ENCODE measurements at places on chromosomes 5 and 9.

GRCh38 chr9:36832164-36832795, 201.8 kb downstream of the PAX5 start:
- DNase-seq, result no peak

DNA sequence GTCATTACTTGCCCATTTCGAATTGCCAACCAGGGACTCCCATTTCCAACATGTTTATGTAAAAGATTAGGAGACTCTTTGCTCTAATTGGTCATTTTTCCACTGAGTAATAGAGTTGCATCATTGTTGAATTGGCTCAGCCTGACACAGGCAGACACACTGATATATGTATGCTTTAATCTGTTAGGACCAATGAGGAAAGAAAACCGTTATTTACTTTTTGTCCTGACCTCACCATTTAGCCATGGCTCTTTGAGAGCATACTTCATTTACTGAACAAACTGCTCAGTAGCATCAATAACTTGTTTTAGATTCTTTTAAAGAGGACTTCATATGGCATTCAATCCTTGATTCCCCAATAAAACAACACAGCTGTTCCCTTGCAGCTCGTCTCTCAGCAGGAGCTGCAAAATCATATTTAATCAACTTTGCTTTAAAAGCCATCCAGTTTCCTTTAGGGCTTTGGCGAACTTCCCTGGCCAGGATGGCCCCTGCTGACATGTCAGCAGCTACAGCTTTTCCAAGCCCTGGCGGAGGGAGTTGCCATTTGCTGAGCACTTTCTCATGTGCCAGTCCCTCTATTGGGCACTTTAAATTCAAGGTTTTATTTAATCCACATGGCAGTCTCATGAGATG, 251.5 kb upstream of the TNC start:
- DNase-seq, result peak; percentile 51

DNA sequence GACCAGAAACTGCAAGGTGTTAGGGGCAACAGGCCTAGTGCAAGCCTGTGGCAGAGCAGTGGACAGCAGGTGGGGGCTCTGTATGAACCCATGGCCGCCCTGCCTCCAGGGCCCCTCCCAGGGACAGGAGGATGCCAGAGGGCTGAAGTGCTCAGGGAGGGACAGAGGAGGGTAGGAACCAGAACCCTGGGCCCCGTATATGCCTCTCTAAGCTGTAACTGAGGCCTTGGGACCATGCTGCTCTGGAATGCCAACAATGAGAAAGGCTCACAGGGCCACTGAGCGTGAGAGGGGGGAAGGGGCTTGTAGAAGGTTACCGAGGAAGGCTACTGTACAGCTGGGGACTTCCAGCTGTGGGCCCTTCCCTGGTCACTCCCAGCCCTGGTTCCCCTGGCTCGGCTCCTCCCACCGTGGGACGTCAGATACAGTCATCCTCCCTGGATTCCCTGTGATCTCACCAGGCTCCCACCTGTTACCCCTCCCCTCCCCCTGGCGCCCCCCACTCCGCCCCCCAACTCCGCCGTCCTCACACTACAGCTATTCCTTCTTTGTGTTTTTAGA, 21.1 kb downstream of the AQP7 start:
- DNase-seq, result no peak

DNA sequence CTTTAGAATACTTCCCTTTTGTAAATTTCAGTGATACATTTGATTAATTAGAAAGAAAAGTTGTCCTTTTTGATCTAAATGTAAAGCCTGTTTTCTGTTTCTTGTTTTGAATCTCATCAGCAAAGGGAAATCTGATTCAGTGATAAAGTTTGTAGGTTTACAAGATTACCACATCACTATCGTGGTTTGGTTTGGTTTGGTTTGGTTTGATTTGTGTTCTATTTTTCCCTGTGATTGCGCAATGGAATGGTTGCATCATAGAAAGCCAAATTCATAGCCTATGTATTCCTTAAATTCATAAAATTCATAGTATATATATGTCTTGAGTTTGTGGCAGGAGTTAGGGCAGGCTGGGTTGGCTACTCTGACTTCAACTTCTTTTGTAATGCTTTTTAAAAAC, 15.2 kb downstream of the SRFBP1 start:
- DNase-seq, result peak; percentile 45

DNA sequence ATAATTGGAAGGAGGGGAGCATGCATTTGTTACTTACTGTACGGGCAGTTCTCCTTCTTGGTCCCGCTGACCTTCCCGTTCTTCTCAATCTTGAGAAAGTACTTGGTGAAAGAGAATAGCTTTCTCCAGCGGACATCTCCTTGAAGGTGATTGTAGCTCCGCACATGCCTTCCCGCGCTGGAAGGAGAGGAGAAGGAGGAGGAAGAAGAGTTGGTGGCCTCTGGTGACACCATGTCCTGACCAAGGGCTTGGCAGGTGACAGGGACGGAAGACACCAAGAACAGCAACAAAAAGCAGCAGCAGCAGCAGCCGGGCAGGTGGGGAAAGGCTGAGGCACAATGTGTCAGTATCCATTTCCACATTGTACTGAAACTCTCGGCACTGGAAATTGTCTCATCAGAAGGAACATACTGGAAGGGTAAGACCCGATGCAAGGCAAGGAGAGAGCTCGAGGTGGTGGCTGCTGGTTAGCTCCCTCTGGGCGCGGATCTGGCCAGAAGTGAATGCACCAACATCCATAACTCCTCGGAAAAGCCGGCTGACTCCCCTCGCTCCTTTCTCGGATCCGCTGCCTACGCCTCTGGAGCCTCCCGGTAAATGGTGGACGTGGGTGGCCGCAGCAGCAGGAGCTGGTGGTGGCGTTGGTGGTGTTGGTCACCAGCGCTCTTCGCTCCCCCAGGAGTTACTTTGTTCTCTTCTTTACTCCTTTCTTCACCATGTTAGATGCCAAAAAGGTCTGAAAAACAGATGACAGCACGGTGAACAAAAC, 715 bp downstream of the FGF10 start:
- no peak for DNase-seq

DNA sequence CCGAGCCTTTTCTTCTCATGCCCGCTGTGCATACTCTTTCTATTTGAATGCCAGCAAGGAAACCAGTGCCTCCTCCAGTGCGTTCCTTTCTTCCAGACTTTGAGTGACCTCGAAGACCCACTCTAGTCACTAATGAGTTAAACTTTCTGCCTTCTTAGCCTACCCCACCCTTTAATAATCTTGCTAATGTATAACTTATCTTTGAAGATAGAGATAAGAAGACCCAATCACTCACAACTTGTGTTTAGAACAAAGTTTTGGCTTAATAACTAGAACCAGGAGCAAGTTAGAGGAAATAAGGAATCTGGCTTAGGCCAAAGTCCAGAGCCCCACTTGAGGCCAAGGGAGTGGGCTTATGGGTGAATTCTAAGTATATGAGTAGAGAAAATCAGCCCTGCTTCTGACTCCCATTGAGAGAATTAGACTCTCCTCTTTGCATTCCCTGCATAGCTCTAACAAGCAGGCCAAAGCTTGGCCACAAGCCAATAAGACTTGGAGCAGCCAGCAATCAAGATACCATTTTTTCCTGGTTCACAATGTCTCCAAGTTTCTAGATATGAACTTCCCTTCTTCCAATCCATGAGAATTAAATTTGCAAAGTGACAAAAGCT, 181.5 kb upstream of the PIK3R1 start:
- DNase-seq, result peak; percentile 59

- no peak for DNase-seq
These were observed 19.3 kb upstream of the SLC12A7 start for GRCh38 chr5:1131191-1131621.

DNA sequence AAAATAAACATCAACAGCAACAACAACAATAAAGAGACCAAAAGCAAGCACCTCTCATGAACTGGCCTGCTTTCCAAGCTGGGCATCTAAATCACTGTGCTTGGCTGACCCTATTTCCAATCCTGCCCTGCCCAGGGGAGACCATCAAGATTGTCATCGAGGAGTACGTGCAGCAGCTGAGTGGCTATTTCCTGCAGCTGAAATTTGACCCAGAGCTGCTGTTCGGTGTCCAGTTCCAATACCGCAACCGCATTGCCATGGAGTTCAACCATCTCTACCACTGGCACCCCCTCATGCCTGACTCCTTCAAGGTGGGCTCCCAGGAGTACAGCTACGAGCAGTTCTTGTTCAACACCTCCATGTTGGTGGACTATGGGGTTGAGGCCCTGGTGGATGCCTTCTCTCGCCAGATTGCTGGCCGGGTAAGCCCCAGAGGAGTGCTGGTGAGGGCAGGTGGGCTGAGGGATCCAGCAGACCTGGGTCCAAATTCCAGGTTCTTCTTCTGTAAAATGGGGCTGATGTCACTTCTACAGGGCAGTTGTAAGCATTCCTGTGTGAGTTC, 15.6 kb downstream of the PTGS1 start:
- no peak for DNase-seq

DNA sequence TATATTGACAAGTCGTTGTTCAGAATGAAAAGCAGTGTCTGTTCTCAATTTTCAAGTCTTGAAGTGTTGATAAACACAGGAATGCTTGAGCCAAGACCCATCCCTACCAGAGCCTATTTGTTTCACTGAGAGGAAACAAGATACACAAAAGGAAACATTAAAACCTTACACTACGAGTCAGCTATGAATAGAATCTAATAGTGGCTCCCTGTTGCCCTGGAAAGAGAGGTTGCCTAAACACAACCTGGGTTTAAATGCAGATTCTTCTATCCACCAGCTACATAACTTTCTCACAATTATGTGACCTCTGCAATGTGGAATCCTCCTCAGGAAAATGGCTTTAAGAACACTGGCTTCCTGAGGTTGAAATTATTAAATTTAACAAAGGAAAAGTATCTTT, 29.1 kb upstream of the BNC2 start:
- peak; percentile 30 for DNase-seq

- no peak for DNase-seq
These were observed 8.9 kb downstream of the HAVCR1 start for GRCh38 chr5:157050050-157050449.

- DNase-seq, result no peak
These were observed 202.2 kb upstream of the RPS23 start for GRCh38 chr5:82480331-82480730.

- no peak for DNase-seq
These were observed 221.6 kb downstream of the ACTL7B start for GRCh38 chr9:108634204-108634603.

- DNase-seq, result no peak
These were observed 63.2 kb downstream of the PRKACG start for GRCh38 chr9:68950689-68951088.

DNA sequence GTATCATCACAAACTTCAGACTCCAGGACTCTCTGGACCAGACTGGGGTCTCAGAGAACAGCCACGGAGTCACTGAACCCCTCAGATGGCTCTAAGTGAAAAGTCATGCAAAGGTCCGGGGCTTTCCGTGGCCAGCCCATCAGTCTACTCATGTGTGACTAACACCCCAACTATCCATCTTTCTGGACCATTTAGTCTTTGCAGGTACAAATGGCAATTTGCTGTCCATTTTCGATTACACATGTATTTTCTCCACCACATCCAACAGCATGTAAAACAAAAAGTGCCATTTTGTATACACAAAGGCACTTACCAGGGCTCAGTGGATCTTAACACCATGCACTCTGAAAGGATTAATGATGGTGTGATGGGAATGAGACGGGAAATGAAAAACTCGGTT, 387.7 kb downstream of the BNC2 start:
- no peak for DNase-seq

DNA sequence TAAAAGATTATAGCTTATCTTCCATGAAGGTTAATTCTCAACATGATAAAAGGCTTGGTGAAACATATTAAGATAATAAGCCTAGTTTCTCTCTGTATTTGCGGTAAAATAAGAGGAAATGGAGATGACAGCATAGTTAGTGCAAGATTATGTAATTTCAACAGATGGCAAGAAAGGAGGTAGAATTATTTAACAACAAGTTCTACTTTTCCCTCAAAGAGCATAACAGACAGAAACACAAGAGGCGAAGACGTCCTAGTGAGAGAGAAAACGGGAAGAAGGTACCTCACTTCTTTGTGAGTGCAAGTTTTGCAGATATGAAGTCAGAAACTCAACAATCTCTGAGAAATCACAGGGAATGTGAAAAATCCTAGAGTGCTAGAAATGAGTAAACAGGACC, 144.8 kb upstream of the ADCY2 start:
- no peak for DNase-seq

DNA sequence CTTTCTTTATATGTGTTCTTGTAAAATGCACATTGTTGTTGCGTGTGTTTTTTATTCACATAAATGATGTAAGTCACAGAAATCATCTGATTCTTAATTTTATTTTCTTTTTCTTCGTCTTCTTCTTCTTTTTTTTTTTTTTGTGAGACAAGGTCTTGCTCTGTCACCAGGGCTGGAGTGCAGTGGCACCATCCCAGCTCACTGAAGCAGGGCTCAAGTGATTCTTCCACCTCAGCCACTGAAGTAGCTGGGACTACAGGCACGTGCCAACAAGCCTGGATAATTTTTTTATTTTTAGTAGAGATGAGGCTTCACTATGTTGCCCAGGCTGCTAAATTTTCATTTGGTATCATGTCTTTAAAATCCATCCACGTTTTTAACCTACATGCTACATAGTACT, 28.5 kb upstream of the FANCC start:
- DNase-seq, result no peak

GRCh38 chr9:4262735-4263141, 37.1 kb downstream of the GLIS3 start:
- peak; percentile 64 for DNase-seq

GRCh38 chr9:131982671-131983239, 96.9 kb downstream of the MED27 start:
- DNase-seq, result no peak

GRCh38 chr5:105782501-105782900, 1888.2 kb downstream of the EFNA5 start:
- no peak for DNase-seq

All from HFFc6 (cell line).